Right atrium auricular region (tissue), 2 donors: ENCODE measurements at places on chromosomes 1 and 21. TPM values are rescaled to one million over a fixed set of nuclear protein-coding genes. Genes with fewer than 3 reads are reported as not detected.

DNA sequence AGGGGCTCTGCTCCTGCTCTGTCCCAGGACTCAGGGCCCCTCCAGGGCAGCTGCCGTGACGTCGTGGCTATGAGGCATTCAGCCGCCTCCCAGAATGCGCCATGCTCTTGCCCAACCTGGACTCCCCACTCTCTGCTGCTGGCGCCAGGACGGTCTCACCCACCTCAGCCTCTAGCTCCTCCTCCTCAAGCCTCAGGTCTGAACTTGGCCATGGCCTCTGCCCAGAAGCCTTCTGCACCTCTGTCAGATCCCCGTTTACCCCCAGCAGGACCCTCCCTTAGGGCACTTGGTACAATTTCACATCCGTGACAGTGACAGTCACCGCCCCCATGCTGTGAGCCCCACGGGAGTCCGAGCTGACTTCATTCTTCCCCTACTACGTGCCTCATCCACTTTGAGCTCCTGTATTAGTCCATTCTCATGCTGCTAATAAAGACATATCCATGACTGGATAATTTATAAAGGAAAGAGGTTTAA lies 4.9 kb downstream of the CSTB start:
- DNase-seq, result no peak

- no peak for DNase-seq
Measured at GRCh38 chr1:199298825-199299224, 660.0 kb downstream of the PTPRC start.

ST6GALNAC5 gene
- 1.9 TPM for total RNA-seq

TCHHL1 gene
- not detected for total RNA-seq

NDC1 gene
- total RNA-seq, result 6.4 TPM

GRCh38 chr1:234936612-234937389 lies 191.8 kb downstream of the TOMM20 start:
- no peak for DNase-seq

GRCh38 chr1:77511440-77511840 lies 171.0 kb downstream of the ZZZ3 start:
- no peak for DNase-seq

DNA sequence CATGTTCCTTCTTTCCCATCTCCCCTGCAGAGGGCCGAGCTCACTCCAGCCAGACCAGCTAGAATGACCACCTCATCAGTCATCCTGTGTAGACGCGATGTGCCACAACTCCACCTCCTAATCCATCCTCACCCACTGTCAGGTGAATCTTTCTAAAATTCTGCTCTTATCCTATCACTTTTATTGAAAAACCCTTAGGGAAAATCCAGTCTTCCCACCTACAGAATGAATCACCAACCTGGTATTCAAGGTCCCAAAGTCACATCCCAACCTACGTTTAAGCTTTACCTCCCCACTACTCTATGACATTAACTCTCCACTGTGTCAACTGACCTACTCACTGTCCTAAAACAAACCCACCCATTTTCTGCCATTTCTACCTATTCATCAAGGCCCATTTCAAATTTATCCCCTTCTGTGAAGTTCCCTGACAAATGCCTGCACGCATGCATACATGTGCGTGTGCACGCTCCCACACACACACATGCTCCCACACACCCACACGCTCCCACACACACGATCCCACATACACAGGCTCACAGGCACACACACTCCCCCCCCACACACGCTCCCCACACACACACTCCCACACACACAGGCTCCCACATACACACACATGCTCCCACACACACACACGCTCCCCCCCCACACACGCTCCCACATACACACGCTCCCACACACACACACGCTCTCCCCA lies 27.7 kb downstream of the HSF2BP start:
- no peak for DNase-seq

ADAM30 gene
- total RNA-seq, result not detected

GPR157 gene
- 10.3 TPM for total RNA-seq

- DNase-seq, result no peak
Measured at GRCh38 chr1:19903621-19904020, 19.8 kb downstream of the PLA2G2E start.

OR6N1 gene
- not detected for total RNA-seq

DNA sequence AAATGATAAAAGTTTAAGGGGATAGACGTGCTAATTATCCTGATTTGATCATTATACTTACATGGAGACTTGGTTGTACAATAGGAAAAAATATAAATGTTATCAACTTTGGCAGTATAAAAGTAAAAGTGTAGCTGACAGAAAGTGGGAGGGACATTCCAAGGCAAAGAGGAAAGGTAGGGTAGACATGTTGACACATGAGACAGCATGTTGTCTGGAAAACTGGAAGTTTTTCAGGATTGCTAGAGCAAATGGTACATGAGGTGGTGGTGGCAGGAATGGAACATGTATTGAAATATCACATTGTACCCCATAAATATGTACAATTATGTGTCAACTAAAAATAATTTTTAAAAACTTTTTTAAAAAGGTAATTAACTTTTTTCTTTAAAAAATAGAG lies 13.2 kb downstream of the DIPK1A start:
- no peak for DNase-seq

DNA sequence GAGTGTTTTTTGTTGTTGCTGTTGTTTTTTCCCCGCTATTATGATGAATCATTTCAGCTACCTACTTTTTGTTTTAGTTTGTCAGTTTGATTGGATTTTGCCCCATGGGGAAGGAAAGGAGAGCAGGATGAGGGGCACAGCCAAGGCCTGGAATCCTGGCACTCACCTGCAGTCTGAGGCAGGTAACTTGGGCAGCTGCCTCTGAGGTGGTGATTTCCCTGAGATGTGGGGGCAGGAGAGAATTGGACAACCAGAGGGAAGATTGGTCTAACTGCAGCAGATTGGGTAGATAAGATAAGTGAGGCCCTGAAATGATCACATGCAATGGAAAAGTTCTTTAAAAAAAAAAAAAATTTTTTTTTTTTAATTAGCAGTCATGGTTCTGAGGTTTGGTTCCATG lies 1.5 kb upstream of the LAX1 start:
- no peak for DNase-seq

FMO2 gene
- 28.4 TPM for total RNA-seq

- DNase-seq, result no peak
Measured at GRCh38 chr21:45226540-45227326, 61.0 kb downstream of the POFUT2 start.

PLA2G2F gene
- total RNA-seq, result not detected

DNA sequence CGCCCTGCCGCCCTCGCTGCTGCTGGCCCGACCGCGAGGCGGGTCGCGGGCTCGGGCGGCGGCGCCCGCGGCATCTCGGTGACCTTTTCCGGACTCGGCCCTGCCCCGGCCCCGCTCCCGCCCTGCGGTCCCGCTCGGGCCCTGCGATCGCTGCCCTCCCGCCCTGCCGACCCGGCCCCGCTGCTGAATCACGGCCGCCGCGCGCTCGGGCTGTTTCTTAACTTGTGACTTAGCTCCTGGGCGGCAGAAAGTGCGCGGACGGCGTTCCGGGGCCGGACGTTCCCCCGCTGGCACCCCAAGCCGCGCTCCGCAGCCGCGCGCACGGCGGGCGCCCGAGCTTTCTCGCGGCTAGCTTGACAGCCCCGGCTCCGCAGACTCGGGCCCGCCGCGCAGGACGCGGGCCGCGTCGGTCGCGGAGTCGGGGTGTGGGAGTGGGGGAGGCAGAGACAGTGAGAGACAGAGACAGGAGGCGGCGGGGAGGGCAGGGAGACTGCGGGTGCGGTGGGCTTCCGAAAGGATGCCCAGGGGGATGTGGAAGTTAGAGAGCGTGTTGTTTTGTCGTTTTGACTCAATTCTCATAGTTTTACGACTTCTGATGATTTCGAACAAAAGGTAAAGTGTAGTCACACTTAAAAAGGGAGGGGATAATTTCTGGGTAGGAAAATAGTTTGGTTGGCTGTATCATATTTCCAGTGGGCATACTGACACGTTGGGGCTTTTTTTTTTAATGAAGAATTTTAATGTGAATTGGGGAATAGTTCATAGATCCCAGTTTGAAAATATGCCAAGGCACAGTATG lies 49.8 kb downstream of the PRDM2 start:
- DNase-seq, result peak; percentile 70

CNN3 gene
- total RNA-seq, result 82.2 TPM
